Anterior cingulate cortex (tissue), 58 donors: ENCODE measurements at places on chromosomes 6 and 20.

- DNase-seq = no peak
These were observed 13.2 kb downstream of the PI16 start for GRCh38 chr6:36967757-36968156.

DNA sequence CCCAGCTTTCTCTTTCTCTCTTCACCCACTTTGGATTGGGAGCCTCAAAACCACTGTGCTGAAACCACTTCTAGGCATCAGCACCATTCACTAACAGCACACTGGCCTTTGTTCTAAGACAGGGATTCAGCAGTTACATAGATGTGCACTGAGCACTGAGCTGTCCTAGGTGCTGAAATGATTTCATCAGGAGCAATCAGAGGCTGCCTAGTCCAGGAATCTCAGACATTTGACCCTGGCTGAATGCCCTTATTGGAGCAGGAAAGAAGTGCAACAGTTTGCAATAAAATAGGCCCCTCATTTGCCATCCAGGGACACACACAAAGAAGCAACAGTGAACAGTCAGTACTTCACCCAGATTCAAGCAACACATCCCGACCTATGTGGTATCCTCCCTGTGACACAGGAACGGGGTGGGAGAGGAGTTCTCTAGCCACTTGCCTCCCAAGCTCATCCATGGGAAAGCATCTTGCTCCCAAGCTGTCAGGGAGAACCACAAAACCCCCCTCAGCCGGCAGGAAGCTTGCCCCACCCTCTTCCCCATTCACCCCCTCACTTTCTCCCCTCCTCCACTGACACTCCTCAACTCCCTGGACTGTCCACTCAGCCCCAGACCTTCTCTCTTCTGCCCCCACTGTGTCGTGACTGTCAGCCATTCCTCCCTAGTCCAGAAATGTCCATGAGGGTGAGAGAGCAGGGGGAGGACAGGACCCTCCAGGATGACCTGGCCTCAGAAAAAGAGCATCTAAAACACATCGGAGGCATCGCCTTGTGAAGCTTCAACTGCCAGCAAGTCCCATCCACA is 304.4 kb downstream of the PREX1 start:
- DNase-seq = no peak

- no peak for DNase-seq
These were observed 22.5 kb downstream of the SULF2 start for GRCh38 chr20:47762699-47763268.

DNA sequence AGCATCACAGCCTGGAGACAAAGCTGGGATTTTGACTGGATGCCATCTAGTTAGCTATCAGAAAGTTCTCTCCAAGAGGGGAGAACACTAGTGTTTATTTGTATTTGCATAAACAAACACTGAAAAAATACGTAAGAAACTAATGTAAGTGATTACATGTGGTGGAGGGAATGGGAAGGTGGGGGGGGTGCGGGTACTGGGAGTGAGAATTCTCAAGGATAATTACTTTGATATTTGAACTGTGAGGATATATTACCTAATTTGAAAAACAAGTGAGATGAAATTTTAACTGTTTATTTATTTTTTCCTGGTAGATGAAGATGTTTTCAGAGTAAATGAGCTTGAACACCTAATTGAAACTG is 54.7 kb downstream of the VEGFA start:
- DNase-seq = no peak

DNA sequence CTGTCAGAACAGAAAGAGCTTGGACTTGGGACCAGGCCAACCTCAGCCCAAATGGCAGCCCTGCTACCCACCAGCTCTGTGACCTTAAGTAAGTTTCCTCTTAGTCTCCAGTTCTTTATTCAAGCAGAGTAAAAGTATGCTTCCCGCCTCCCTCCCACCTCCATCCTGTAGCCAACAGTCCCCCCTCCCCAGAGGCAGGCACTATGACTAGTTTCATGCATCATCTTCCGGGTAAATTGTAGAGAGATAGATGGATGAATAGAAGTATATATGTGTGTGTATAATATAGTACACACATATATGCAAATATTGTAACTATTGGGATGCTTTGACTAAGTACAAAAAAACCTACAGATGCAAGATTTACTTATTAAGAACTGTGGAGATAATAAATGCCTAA is 39.5 kb upstream of the B4GALT5 start:
- DNase-seq = no peak

DNA sequence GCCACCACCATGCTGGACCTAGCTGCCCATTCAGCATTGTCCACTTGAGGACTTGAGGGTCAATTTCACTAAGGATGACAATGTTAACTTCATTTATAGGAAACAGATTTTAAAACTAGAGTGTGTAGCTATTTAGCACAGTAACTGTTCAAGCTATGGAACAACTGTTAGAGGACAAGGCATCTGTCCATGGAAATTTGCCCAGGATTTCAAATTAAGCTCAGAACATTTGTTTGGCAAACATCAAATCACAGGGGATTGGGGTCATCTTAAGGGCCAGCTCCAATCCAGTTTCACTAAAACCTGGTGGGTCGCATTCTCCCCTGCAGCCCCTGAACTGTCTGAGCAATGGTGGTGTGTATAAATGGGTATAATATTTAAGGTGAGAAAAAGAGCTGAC is 35.1 kb downstream of the PM20D2 start:
- DNase-seq = no peak

DNA sequence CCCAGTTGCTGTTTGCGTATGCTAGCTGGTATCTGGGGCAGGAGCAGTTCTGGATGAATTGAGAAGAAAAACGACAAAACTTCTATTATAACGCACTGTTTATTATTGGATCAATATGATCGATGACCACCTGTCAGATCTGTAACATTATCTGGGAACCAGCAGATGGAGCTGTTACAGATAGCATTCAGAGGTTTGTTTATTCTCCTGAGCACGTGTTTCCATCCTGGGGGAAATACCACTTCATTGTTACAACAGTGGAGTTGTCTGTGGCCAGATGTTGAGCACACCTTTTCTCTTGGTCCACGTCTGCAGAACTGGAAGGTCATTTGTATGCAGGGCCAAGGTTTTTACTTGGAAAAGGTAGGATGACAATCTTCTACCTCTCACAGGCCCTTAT is 16.0 kb upstream of the NKX2-2 start:
- DNase-seq = no peak

DNA sequence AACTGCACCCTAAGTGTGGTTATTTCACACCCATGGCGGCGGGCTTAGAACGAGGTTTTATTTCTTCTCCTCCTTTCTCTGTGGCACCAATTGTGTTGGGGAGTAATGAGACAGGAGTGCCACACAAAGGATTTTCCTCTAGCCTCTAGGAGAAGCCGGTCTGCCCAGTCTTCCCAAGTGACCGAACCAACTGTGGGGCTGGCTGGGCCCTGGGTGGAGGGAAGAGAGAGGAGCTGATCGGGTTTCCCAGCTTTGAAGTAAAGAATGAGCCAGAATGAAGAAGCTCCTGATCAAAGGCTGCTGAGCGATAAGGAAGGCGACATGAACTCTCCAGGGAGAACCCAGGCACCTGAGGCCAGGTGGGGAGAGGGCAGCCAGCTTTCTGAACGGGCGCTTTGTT is 616.0 kb upstream of the BTBD3 start:
- no peak for DNase-seq

GRCh38 chr6:15417811-15418210 is 171.9 kb downstream of the JARID2 start:
- no peak for DNase-seq

DNA sequence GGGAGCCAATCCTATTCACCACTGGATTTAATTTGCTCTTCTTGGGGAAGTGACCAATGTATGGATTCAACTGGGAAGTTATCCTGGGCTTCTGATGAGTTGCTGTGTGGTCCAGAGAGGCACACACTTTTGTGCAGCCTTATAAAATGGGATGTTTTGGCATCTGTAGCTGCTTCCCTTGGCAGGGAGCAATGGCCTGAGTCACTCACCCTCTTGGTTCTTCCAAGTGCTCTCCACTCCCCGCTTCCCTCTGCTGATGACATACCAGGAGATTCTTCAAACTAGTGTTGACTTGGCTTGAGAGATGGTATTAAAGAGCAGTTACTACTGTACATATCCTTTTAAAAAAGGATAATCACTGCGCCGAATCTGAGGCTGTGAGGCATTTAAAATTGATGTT is 105.8 kb downstream of the JARID2 start:
- DNase-seq = no peak

DNA sequence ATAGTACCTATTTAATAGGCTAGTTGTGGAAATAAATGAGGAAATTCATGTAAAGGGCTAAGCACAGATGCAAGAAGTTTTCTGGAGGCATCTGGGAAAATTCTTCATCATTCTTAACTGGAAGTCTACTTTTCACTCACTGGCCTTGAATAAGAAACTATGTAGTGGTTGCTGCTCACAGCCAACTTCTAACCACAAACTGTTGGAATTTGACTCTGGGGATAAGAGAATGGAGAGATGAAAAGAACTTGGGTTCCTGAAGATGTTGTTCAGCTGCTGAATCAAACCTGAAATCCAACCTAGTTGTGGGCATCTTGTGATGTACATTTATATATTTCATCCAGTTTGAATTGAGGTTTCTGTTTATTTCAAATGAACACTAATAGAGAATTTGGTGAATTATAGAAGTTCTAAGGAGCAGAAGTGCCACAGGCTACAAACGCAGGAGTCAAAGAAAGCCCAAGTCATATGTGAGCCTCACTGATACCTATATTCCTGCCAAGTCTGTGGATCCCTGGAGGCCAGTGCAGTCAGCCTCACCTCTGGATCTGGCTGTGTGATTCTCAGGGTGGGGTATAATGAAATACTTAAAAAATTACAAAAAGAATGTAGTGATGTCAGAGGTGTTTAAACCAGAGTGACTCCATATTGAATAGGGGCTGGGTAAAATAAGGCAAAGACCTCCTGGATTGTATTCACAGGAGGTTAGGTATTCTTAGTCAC is 18.7 kb upstream of the MEI4 start:
- no peak for DNase-seq

DNA sequence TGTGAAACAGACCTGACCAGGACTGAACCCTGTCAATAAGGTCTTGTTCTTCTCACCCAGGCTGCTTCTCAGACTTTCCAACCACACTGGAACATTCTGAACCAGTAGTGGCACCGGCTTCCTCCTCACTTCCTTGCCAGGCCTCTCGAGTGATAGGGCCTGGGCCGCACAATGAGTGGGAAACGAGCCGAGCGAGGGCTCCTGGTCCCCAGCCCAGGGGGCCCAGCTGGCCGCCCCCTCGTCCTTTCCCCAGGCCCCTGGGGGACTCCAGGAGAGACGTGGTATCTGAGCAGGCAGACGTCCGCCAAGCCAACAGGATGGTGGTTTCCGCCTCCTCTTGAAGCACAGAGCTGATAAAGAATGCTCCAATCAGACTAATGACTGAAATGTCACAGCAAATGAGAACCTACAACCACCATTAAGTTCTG is 117.9 kb downstream of the GMDS start:
- DNase-seq = no peak

GRCh38 chr6:30612213-30612612 is 4.8 kb downstream of the PPP1R10 start:
- no peak for DNase-seq

GRCh38 chr20:35883778-35884540 is 70.3 kb downstream of the SCAND1 start:
- peak; percentile 59 for DNase-seq

GRCh38 chr6:107717781-107718180 is 106.3 kb downstream of the SCML4 start:
- no peak for DNase-seq

- DNase-seq = no peak
These were observed 7.8 kb downstream of the KCNG1 start for GRCh38 chr20:51014797-51015722.

DNA sequence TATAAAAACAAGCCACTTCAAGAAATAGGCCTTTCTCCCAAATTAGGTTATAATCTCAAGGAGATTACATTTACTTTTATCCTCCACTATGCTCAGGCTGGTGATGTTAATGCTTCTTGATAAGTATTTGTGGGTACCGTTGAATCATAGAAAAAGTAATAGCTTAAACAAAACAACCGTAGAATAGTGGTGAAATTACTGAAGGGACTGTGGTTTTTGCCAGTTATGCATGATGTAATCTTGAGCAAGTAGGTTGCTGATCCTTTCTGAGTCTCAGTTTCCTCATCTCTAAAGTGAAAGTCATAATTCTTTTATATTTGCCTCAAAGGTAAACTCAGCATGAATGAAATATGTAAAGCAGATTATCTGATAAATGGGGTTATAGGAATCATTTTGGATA is 187.3 kb upstream of the JAG1 start:
- no peak for DNase-seq

DNA sequence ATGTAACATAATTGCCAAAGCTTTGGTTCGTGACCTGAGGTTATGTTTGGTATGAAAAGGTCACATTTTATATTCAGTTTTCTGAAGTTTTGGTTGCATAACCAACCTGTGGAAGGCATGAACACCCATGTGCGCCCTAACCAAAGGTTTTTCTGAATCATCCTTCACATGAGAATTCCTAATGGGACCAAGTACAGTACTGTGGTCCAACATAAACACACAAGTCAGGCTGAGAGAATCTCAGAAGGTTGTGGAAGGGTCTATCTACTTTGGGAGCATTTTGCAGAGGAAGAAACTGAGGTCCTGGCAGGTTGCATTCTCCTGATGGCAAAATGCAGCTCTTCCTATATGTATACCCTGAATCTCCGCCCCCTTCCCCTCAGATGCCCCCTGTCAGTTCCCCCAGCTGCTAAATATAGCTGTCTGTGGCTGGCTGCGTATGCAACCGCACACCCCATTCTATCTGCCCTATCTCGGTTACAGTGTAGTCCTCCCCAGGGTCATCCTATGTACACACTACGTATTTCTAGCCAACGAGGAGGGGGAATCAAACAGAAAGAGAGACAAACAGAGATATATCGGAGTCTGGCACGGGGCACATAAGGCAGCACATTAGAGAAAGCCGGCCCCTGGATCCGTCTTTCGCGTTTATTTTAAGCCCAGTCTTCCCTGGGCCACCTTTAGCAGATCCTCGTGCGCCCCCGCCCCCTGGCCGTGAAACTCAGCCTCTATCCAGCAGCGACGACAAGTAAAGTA is 547 bp upstream of the ESR1 start:
- no peak for DNase-seq

GRCh38 chr6:92132457-92132856 is 1286.9 kb downstream of the EPHA7 start:
- DNase-seq = no peak

DNA sequence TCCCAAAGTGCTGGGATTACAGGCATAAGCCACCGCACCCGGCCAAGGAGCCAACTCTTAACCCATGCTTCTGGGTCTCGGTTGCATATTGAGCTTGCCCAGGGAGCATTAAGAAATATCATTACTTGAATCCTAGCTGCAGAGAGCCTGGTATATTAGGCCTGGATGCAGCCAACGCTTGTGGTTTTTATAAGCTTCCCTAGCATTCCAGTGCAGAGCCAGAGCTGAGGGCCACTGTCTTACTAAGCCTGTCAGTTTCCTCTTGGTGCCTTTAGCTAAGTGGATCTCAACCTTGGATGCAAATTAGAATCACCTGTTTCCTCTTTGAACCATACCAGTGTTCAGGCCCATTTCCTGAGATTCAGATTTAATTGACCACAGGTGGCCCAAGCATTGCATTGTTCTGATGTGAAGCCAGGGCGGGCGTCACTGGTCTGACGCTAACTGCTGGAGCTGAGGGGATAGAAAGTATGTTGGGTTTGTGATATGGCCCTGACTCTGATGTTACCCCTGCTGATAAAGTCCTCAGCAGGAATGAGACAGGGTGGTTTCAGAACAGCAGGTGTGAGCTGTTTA is 76.3 kb downstream of the BTBD3 start:
- no peak for DNase-seq

GRCh38 chr20:51428401-51429143 is 113.9 kb downstream of the NFATC2 start:
- no peak for DNase-seq

- no peak for DNase-seq
These were observed 11.3 kb downstream of the TULP4 start for GRCh38 chr6:158323561-158323958.
